Ovary (tissue), 10 donors: ENCODE measurements at places on chromosomes 3 and 15.

- H3K27me3 ChIP-seq, result no peaks in the 10 kb centered on the region
- H3K27ac ChIP-seq, result no peak overlapping the region
- peaks cover 26% of the 10 kb centered on the region for H3K4me1 ChIP-seq
- no peak overlapping the region for H3K4me3 ChIP-seq
- DNase-seq, result peak; percentile 82
Observed at GRCh38 chr3:52190294-52191074, 7.5 kb upstream of the ALAS1 start.

DNA sequence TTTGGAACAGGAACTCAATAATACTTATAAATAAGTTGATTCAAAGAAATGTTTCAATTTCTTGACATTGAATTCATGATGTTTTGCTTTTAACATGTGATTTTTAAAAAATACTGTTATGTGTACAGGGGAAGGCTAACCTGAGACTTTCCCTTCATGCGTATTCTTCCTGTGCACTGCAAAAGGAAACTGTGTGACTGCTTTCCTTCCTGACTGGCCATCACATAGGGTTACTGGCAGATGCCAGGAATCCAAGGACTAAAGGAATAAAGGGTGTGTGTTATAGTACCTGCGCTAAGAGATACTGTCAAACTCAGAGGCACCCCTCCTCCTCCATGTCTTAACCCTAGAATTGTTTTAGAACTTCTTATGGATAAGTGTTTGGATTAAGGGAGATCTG is 236.0 kb downstream of the UBE2E2 start:
- no peak overlapping the region for H3K4me3 ChIP-seq
- no peak for DNase-seq
- no peaks in the 10 kb centered on the region for H3K27me3 ChIP-seq
- no peak overlapping the region for H3K27ac ChIP-seq
- no peaks in the 10 kb centered on the region for H3K4me1 ChIP-seq
- no peaks in the 10 kb centered on the region for H3K36me3 ChIP-seq

DNA sequence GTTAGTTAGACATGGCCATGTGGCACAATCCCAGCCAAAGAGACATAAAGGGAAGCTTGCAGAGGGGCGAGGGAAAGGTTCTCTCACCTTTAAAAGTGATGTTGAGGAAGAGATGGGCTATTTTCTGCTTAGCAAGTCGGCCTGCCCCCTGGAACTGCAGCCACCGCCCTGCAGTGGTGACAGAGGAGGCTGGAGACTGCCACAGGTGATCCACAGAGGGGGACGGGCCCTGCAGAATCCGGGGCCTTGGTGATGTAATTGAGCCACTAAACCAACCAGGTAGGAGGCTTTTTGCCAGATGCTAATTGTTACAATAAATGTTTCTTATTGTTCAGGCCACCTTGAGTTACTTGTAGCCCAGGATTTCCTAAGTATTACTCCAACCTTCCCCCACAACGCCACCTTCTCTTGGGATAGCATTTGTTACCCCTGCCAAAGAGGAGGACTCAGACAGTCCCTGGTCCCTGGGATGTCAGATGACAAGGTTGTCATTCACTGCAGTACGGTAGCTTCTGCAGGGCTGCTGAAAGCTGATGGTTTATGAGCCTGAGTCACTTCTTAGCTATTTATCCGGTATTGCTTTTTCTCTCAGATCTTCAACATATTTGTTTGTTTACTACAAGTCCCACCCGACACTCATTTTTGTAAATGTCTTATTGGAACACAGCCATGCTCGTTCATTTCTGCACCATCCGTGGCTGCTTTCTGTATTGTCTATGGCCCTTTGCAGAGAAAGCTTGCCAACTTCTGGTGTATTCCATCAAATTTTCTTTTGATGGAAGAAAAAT is 63.3 kb upstream of the SEC61A1 start:
- H3K27ac ChIP-seq, result no peak overlapping the region
- no peak overlapping the region for H3K4me3 ChIP-seq
- no peaks in the 10 kb centered on the region for H3K27me3 ChIP-seq
- DNase-seq, result no peak

- H3K27me3 ChIP-seq, result no peaks in the 10 kb centered on the region
- DNase-seq, result no peak
- H3K4me3 ChIP-seq, result no peak overlapping the region
- peaks cover 32% of the 10 kb centered on the region for H3K4me1 ChIP-seq
- peak overlapping the region; percentile 73 for H3K27ac ChIP-seq
Observed at GRCh38 chr3:149534671-149535332, 60.3 kb downstream of the TM4SF4 start.

GRCh38 chr3:34678575-34678974 is 880.1 kb downstream of the PDCD6IP start:
- H3K36me3 ChIP-seq, result no peaks in the 10 kb centered on the region
- no peak overlapping the region for H3K4me3 ChIP-seq
- H3K27me3 ChIP-seq, result no peaks in the 10 kb centered on the region
- no peaks in the 10 kb centered on the region for H3K4me1 ChIP-seq
- no peak overlapping the region for H3K27ac ChIP-seq

DNA sequence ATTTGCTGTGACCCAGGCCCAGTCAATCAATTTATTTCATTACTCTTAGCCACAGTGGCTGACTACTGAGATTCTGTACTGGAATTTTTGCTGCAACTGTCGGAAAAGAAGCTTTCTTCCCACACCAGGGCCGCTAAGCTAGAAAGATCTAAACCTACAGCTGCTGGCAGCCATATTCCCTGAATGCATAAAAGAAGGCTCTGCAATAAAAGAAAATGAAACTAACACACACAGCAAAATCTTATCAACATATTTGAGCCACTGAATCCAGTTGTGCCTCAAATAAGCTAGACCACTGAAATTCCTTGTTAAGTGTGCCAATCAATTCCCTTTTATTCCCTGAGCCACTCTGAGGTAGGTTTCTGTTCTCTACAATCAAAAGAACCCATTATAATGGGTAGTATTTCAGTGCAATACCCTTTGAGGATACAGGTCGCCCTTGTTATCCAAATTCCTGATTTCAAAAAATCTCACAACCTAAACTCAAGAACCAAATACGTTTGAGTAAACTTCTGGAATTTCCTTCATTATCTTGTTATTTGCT is 60.3 kb downstream of the MYO9A start:
- no peak overlapping the region for H3K27ac ChIP-seq
- peaks cover 6% of the 10 kb centered on the region for H3K4me1 ChIP-seq
- no peak for DNase-seq

DNA sequence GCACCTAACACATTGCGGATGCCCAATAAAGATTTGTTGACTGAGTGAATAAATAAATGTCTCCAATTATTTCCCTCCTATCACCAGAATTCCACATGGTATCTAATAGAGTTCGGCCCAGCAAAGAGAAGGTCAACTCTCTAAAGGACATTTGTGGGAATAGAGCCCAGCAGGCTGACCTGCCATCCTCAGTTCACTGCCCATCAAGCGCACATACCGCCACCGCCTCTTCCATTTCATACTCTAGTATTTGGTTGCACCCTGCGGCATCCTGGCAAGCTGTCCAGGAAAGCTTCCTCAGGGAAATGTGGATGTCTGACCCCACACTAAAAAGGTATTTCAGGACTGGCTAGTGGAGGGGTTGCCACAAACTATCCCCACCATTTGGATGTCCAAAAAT is 29.8 kb upstream of the DLG1 start:
- DNase-seq, result no peak
- H3K36me3 ChIP-seq, result no peaks in the 10 kb centered on the region
- H3K27me3 ChIP-seq, result no peaks in the 10 kb centered on the region
- H3K27ac ChIP-seq, result no peak overlapping the region
- H3K4me1 ChIP-seq, result no peaks in the 10 kb centered on the region

DNA sequence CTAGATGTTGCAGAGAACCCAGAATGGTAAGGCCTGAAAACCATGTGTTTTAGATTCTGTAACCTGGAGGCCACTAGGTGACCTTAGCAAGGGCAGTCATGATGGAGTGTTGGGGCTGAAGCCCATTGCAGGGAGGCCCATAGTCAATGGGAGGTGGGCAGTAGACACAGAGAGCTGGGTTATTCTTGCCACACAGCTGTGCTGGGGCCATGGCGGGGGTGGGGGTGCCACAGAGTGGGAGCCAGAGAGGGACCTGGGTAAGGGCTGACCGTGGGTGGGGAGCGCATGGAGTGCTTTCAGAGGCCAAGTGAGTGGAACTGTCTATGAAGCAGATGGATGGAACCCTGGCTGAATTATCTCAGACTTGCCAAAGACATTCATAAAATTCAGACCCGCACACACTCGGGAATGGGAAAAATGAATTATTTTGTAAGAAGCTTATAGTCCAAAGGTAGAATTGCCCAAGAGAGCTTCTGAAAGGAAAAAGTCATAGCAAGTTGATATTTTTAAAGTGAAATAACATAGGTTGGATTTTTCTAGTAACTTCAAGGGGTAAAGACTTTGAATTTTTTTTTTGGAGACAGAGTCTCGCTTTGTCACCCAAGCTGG is 53.9 kb downstream of the SMAD3 start:
- no peak for DNase-seq
- peak overlapping the region; percentile 92 for H3K27ac ChIP-seq
- H3K27me3 ChIP-seq, result no peaks in the 10 kb centered on the region
- no peaks in the 10 kb centered on the region for H3K36me3 ChIP-seq
